Right renal cortex interstitium (tissue), 3 donors: ENCODE measurements at places on chromosomes 5 and 9.
A peak's percentile ranks its signal among the peaks of the same experiment; 100 is the strongest.

DNA sequence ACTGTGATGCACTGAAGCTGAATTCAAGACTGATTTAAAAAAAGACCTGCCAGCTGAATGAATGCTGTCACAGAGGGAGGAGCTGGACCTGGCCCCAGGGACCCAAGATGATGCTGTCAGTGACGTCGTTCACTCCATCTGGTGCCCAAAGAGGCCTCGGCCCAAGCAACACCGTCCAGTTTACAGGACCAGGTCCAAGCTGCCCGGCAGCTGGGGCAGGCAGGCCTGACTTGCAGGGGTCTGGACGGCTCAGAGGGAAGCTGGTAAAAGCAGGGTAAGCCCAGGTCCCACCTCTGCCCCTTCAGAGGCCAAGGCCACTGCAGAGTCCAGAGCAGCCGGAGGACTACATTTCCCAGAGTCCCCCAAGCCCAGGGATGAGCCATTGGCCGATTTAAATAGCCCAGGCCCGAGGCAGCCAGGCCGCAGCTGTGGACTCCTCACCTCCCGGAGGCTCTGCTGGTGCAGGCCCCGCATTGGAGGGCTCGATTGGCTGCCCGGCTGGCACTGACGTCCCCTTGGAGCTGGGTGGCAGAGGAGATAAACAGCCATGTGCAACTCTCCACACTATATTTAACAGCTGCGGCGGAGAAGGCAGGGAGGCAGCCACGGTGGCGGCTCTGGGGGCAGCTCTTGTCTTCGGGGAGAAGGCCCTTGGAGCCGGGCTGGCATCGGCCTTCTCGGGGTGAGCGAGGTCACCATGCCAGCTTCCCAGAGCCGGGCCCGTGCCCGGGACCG is at the start of gene PLPP7:
PLPP7 (plus strand) TSS at position 423 of the 735 bp plus-strand sequence; CDS start at position 698, 275 bp downstream.
- no peak for DNase-seq

DNA sequence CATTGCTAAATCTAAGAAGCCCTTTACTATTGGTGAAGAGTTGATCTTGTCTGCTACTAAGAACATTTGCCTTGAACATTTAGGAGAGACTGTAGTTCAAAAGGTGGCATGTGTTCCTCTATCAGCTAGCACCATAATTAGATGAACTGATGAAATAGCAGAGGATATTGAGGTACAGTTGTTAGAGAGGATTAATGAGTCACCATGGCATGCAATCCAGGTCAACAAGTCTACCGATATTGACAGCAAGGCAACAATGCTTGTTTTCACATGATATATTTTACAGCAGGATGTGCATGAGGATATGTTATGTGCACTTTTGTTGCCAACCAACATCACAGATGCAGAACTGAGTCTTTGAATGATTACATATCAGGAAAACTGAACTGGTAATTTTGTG is 134.3 kb upstream of the CDH9 start:
- no peak for DNase-seq

DNA sequence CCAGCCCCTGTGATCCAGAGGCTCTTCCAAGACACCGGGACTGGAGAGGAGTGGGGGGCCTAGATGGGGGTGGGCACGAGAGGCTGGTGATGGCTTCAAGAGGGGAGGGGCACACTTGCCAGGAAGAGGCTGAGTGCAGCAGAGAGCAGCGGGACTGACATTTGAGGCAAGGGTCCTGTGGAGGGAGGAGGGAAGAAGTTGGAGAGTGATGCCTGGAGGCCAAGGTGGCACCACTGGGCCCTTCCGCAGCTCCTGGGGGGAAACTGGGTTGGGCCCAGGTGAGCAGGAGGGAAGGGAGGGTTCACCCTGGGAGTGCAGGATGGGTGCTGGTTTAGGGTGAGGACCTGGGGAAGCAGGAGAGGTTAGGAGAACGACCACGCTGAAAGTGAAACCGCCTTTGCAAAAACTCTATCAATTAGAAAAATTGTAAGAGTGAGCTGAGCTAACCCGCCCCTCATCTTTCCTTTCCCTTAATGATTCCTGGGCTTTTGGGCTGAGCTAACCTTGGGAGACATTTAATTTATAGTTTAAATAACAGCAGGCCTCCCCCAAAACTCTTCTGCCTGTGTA is 26.2 kb downstream of the ABO start:
- no peak for DNase-seq

DNA sequence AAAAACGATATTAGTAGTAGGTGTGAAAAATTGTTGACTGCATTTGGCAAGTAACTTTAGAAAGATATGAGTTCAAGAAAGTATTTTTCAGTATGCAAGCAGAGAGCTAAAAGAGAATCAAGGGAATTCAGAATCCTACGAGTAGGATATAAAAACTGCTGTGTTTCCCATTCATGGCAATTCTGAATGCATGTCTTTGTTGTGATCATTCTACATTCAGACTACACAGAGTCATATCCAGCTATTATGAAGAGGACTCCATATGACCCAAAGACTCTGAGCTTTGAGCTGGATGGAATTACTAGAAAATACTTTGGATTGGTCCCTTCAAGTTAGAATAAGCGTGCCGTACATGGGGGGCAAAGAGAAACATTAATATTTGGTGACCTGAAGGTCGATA is 12.0 kb downstream of the IFNE start:
- no peak for DNase-seq

DNA sequence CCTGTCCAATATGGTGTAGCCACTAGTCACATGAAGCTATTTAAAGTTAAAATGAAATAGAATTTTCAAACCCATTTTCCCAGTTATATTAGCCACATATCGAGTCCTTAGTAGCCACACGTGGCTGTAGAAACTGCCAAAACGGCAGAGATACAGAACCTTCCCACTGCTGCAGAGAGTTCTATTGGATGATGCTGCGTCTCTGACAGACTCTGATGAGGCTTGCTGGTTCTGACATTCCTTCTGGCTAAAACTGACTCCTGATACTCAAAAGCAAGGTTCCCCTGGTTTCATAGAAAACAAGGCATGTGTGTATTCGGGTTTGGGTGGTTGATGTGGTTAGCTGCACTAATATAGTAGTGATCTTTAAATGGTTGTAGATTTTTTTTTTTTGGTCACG is 91.5 kb downstream of the TLE4 start:
- no peak for DNase-seq

DNA sequence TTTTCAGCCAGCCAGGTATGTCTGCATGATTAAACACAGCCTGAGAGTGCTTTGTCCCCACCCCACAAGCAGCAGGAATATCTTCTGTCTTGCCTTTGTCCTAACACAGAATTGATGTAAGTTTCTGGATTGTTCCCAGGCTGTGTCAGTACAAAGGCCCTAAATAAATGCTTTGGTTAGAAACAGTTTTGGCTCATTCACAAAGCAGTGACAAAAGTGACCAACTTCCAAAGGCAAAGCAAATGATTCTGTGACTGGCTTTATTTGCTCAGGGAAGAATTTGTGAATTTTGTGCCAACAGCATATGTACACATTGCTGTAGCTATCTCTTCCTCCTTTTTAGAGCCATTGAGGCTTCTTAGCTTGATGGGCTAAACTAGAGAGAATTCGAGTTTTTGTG is 133.7 kb downstream of the PLPPR1 start:
- no peak for DNase-seq

GRCh38 chr9:135695642-135696041 is 3.6 kb downstream of the SOHLH1 start:
- no peak for DNase-seq

GRCh38 chr9:1946526-1947283 is 68.4 kb upstream of the SMARCA2 start:
- DNase-seq, result no peak

GRCh38 chr5:106205916-106206571 is 1464.7 kb downstream of the EFNA5 start:
- no peak for DNase-seq

- DNase-seq, result no peak
Observed at GRCh38 chr5:58786035-58786434, 203.2 kb downstream of the RAB3C start.

- DNase-seq, result no peak
Observed at GRCh38 chr9:30584559-30584958, 1799.9 kb upstream of the ACO1 start.

DNA sequence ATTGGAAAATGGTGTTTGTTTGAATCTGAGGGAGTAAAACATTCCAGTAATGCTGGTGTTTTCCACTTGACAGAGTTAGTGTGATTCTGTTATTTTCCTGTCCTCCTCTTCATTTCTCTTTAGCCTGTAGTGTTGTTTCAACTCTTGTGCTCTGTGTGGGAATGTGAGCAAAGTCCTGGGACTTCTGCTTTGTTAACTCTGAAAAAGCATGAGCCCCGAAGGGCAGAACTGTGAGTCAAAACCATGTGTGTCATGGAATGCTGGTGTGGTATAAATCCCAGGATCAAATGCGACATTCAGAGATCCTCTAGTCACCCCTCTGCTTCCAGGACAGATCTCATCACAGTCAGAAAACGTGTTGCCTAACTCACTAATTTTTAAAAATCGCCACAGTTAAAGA is 8.9 kb downstream of the F2R start:
- no peak for DNase-seq

DNA sequence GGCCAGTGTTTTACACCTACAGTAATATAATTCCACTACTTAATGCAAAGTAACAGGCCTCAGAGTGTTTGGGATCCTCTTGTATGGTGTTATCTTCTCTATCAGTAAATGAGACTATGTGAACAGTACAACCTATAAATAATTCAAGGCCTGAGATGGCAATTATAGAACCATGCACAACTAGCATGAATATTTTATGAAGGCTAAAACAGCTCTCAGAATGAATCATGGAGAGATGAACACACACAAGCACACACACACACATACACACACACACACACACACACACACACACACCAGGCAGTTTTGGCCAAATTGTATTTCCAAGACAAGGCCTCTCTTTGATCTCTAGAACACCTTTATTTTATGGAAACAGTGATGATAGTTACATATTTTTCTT is 224.9 kb downstream of the EBF1 start:
- no peak for DNase-seq

DNA sequence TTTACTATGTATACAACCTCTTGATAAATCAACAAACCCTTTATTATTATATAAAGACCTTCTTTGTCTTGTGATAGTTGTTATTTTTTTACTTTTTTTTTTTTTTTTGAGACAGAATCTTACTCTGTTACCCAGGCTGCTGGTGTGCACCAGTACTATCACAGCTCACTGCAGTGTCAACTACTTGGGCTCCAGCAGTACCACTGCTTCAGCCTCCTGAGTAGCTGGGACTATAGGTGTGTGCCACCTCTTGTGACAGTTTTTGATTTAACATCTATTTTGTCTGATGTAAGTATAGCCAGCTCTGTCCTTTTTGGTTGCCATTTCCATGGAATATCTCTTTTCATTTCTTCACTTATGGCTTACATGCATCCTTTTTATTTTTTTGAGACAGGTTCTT is 42.6 kb downstream of the CREBRF start:
- DNase-seq, result no peak

GRCh38 chr9:77891128-77891800 is 140.3 kb downstream of the GNAQ start:
- no peak for DNase-seq

- no peak for DNase-seq
Observed at GRCh38 chr9:14989811-14990210, 79.6 kb upstream of the FREM1 start.

DNA sequence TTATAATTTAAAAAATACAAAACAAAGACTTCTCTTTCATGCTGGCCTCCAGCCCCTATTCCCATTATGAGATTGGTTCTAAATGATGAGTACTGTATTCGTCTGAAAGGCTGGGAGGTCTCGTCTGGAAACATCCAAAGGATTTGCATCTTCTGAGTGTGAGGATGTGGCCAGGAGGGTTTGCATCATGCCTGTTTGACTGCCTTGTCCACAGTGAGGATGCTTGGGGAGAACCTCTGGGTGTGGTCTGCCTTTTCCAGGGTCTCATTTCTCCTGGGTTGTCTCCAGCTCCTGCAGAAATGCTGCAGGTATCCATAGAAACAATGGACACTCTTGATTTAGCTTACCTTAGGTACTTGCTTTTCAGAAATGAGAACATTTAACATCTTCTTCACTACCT is 26.4 kb upstream of the CXCL14 start:
- no peak for DNase-seq

- DNase-seq, result no peak
Observed at GRCh38 chr9:89961616-89962341, 357.0 kb downstream of the GADD45G start.

DNA sequence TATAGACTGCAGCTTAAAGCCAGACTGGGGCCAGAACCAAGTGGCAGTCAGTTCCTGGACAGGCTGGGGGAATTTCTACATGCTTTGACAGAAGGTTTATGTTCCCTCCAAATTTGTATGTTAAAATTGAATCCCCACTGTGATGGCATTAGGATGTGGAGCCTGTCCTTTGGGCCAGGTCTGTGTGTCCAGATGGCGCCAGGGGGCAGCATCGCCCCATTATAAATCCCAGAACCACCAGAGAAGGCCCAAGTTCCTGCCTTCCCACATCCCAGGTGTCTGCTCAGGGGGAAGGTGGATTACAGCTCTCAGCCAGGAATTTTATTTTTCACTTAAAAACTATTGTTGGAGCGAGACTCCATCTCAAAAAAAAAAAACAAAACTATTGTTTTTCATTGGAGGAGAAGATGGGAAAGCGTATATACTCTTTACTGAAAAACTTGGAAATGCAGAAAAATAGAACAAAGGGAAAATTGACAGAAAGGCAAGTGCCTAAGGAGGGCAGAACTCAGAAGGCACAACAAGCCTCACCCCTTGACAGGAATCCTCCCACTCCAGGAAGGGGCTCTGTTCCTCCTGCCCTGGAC is 5.0 kb downstream of the IL3 start:
- DNase-seq, result peak; percentile 27

- DNase-seq, result no peak
Observed at GRCh38 chr9:132514821-132515220, 67.6 kb upstream of the BARHL1 start.

DNA sequence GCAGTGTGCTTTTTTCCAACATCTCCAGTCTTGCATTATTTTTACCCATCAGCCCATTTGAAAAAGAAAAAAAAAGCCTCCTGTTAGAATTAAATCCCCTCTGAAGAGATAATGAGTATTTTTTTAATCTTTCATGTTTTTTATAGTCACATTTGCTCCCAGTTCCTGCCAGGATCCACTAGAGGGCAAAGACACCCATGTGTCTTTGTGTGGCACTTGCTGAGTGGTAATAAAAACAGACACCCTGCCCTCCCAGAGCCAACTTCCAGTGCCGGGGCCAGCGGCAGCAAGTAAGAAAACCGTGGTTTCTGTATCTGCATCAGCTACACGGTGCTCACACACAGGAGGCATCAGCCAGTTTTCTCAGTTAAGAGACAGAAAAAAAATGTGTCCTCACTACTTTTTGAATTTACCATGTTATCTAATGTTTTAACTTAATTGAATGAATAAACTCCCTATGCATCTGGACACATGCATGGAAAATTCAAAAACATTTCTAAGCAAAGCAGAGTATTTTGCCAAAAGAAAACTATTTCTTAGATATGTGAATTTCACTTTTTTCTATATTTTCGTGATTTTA is 70.2 kb upstream of the PLEKHG4B start:
- no peak for DNase-seq
